ENCODE measurements at places on chromosomes 11 and 22.

GRCh38 chr11:61587951-61588727, 7.3 kb upstream of the SYT7 start:
- DNase-seq: peak; percentile 23

DNA sequence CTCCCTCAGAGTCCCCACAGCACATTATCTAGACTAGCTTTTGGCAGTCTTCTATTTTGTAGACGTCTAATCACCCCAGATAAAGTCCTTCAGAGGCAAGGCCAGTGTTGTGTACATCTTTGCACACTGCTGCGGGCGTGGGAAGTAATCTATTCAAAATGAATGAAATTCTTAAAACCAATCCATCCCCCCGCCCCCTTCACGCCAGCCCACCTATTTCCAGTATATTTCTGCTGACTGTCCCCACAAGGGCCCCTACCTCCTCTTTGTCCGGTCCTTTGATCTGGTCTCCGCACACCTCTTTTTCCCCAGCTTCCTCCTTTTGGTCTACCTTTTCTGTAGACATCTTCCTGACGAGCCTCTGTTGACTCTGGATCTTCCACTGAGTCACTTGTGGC, 375 bp downstream of the BSCL2 start:
- DNase-seq: no peak

- DNase-seq: no peak
Observed at GRCh38 chr11:2311353-2312133, 9.7 kb downstream of the TSPAN32 start.

GRCh38 chr11:93988912-93989311, 32.2 kb upstream of the HEPHL1 start:
- no peak for DNase-seq

GRCh38 chr11:46127150-46127638, 5.9 kb upstream of the PHF21A start:
- peak; percentile 48 for DNase-seq

DNA sequence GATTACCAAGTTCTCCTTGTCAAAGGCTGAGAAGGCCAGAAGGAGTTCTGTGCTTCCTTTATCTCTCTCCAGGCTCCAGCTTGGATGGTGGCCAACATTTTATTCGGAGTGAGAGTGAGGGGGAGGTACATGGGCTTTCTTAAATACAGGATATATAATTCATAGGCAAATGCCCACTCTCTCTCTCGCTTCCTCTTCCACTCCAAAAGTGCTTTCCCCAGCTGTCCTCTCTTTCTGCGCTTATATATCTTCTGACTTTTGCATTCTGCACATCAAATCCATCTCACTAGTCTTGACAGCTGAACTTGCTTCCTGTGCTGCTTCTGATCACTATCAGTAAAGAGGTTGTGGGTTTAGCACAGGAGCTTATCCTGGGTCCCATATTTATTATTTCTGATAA, 125.4 kb upstream of the ARHGAP20 start:
- no peak for DNase-seq

DNA sequence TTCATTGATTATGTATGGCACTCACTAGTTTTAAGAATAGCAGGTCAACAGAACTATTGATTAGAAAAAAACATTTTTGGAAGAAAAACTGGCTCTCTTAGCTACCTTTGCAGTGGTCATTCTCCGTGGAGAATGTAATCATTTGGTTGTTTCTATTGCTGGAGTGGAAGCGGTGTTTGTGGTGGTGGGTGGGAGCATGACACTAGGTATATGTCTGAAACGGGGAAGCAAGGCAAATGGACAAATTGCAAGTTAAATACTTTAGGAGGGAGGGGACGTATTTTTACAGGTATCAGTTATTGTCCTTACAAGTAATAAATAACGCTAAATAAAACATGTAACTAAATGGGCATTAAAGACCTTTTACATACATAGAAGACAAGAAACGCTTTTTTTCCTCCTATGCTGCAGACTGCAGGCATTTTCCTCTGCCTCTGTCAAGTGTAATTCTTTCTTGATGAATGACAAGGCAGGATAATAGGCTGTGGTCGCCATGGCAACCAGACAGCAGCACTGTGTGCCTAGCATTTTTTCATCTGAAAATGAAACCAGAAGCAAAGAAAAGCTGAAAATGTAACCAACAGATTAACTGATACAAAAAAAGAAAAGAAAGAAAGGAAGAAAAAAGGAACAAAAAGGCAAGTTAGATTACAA, 46.2 kb downstream of the BLID start:
- DNase-seq: no peak

- DNase-seq: no peak
Observed at GRCh38 chr11:119889728-119890280, 160.8 kb upstream of the NECTIN1 start.

DNA sequence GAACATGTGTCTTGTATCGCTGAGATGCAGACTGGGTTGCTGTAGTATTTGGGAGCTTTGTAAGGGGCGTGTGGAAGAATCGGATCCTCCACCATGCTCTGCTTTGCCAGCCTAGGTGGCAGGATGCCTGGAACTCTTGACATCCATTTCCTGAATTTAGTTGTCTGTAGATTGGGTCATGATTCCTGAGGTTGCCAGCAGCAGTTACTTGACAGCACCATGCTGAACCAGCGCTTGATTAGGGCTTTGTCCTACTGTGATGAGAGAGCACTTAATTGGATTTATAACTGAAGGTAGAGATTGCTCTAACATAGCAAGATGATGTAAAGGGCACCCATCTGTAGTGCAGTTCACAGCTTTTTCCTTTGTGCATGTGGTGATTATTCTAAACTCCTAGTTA, 75.6 kb upstream of the HORMAD2 start:
- no peak for DNase-seq

- DNase-seq: no peak
Observed at GRCh38 chr22:38733724-38734381, 21.9 kb downstream of the SUN2 start.

Data from T-helper 1 cell (primary cell).